Activated B cell treated with CpG ODN at 0.5 μM for 24 hours (primary cell): ENCODE measurements at places on chromosomes 3 and 15.

GRCh38 chr15:66018488-66018797 is 149.2 kb downstream of the RAB11A start:
- DNase-seq: no peak

DNA sequence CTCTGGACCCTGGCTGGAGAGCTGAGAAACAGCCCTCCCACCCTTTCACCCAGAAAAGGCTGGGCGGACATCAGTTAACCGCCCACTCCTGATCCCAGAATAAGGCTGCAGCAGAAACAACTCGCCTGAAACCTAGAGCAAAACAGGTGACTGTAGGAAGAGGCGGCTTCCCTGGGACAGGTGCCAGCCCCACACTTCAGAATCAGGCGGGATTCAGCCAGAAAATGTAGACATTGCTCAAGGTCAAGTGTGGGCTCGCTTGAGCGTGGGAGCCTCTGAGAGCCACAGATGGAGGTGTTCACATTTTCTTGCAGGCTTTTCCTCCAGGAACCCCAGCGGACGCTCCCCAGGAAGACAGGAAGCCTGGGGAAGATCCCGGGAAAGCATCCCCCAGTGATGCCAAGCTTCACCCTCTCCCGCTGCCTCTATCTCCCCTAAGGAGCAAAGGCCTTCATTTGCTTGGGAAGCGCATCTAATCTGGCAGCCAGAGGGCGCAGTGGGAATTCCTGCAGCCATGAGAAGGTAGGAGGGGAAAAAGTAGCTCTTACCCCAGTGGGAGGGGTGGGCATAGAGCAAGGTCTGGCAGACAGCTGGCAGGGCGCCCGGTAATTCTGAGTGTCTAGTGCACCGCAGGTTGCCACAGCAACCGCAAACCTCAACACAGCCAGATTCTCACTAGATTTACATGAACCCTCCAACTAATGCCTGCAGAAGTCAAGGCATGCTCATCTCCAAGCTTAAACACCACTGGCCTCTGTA is 77.7 kb downstream of the OCA2 start:
- no peak for DNase-seq

DNA sequence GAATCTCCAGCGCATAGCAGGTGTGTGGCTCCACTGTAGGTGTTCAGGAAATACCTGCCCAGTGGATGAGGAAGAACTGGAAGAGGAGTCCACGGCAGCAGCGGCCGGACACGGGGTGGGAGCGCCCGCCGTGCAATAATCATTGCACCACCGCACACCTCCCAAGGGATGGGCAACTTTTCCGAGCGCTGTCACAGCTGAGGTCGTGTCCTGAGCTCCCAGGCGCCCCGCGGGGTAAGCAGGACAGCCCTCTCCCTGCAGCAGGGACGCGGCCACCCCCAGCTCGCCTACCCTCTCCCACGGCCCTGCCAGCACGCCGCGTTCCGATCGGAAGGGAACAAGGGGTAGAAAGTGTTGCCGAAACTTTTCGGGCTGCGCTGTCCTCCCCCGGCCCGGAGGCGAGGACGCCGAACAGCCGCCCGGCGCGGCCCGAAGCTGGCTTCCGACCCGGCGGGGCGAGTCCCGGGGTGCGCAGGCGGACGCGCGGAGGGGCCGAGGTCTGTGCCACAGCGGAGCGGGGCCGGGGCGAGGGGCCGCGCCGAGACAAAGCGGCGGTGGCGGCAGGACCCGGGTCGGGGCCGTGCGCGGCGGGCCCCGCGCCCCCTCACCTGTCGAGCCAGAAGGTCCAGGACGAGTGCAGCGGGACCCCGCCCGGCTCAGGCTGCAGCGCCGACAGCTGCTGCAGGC is 475 bp downstream of the EIF4E3 start:
- peak; percentile 46 for DNase-seq

- no peak for DNase-seq
These were observed 172.5 kb downstream of the NSMCE3 start for GRCh38 chr15:29097168-29097567.

GRCh38 chr3:50554553-50554952 is 13.0 kb downstream of the C3orf18 start:
- DNase-seq: no peak

- no peak for DNase-seq
These were observed 529.8 kb downstream of the DIPK2A start for GRCh38 chr3:144501467-144501866.

- DNase-seq: no peak
These were observed 189.3 kb downstream of the NECTIN3 start for GRCh38 chr3:111260878-111261277.

DNA sequence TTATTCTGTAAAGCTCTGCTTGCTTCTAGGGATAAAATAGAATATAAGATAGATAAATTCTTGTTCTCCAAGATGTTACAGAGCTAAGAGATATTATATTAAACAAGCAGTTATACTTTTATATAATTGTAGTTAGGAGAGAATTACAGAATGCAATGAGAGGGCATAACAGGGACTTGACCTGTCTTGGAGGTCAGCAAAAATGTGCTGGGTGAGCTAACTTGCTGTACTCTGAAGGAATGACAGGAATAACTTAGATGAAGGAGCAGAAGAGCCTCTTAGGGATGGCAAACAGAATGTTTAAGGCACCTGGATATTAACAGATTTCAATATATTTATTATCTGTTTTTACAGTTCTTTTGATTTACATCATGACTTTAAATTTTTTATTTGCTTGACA is 33.2 kb downstream of the ZNF654 start:
- DNase-seq: no peak

DNA sequence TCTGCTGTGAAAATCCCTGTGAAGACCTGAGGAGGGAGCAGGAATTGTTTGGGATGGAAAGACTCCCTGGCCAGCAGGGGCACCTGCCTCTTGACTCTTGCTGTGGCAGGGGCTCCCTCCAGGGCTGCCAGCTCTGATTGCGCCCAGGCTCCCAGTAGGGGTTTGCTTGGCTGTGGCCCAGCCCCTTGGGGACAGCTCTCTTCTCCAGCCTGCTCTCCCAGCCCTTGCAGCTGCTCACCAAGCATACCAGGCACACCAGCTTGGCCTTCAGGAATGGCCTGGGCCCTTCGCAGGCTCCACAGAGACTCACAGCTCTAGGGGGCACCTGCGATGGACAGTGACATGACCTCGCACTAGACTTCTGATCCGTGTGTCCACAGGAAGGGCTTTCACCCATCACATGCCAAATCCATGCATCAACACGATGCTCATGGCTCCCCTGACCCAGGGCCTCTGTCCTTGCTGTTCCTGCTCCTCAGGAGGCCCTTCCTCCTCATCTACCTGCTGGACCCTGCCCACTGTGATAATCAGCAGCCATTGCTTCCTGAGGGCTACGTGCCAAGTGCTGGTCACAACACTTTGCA is 61.8 kb downstream of the SCN5A start:
- peak; percentile 6 for DNase-seq

DNA sequence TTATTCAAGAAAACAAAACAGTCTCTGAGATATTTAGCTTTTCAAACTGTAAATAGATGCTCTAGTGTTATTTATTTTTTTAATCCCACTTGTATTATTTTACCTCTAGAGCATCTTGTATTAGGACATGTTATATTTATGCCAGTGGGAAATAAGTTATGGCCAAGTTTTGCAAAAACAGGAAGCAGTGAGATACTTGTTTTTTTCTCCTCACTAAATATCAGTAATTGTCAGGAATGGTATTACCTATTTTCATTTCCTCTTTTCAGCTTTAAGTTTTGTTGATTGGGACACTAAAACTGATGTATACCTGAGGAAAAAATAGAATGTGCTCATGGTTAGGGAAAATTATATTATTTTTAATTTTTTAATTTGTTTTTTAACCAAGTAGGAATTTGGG is 8.6 kb upstream of the IL20RB start:
- DNase-seq: no peak

GRCh38 chr3:13556207-13556606 is 7.3 kb downstream of the FBLN2 start:
- no peak for DNase-seq

- DNase-seq: no peak
These were observed 61.9 kb downstream of the TRAK1 start for GRCh38 chr3:42153039-42153438.

DNA sequence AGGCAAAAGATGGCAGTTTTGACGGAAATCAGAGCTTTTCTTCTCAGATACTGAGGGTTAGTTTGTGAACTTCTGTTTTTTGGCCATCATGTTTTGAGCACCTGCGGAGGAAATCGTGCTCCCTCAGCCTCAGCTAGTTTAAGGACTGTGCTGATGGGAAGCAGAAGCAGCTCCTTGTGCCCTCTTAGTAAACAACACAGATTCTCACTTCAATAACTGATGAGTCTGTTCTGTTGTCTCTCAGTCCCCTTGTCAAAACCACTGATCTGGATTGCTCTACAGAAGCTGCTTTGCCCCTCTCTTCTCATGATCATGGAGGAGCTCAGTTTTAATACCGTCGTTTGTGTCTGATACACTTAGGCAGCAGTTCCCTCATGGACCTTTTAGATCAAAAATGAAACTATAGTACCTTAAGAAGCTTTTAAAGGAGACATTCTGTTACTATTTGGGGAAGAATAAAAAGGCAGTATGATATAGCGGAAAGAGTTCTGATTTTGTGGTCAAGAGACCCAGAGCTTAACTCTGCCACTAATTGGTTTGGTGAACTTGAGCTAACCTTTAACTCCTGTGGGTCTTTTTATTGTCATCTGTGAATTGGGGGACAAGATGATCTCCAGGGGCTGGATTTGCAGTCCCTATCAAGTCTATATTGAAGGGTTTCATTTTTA is 152.6 kb downstream of the BBX start:
- no peak for DNase-seq
